Activated CD4-positive, alpha-beta T cell treated with anti-CD3 and anti-CD28 coated beads, Interleukin-2, amount 50 U/mL, for 1 hour (primary cell): ENCODE measurements at places on chromosomes 16 and 17.

DNA sequence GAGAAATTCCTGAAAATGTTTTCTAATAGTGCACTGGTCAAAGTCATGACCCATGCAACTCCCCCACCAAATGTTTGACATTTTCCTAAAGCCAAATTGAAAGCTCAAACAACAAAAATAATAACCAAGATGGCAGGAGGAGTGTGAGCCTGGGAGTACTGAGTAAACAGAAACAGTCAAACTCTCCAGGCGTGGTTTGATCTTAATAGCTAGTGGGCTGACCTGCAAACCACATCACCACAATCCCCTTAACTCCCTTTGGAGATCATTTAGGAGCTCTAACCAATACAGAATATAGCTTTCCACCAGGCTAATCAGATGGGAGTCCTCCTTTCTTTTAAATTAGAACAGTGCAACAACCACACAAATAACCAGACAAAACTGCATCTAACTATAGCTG, 19.2 kb upstream of the MEIOC start:
- no peak for DNase-seq

DNA sequence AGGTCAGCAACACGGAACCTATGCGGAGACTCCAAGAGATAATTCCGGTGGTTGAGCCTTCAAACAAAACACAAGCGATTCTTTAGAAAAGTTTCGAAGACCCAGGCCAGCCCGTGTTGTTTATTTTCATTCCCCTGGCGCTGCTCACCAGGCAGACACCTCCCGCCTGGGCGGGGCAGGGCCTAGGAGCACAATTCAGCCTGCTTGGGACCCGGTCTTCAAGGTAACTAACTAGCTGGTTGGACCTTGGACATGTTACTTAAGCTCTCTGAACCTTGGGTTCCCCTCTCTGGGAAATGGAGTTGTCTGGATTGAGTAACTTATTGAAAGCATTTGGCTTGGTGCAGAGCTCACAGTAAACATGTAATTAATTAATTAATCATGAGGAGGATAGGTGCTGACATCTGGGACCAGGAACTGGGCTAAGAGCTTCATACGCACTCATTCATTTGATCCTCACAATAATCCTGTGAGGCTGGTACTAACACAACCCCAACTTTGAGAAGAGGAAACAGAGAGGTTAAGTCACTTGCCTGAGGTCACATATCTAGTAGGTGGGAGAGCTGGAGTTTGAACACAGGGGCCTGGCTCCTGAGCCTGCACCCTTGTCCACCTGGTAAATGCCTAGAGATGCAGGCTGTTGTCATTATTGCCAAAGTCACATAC, 125.3 kb upstream of the SMURF2 start:
- no peak for DNase-seq

- no peak for DNase-seq
Observed at GRCh38 chr17:66272811-66273585, 29.4 kb upstream of the PRKCA start.

DNA sequence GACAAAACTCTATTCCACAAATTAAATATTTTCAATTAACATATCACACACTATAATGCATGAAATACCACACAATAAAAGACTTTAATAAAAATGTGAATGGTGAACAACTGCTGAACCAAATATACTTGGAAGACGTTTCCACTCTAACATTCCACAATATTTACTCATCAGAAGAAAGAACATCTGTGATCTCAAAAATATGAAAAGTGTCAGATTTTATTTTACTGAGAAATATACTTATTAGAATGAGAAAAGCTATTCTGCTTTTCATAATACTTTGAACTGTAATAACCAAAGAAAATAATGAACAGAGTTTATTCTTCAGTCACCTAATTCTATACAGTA, 181.8 kb upstream of the AXIN2 start:
- DNase-seq: no peak

DNA sequence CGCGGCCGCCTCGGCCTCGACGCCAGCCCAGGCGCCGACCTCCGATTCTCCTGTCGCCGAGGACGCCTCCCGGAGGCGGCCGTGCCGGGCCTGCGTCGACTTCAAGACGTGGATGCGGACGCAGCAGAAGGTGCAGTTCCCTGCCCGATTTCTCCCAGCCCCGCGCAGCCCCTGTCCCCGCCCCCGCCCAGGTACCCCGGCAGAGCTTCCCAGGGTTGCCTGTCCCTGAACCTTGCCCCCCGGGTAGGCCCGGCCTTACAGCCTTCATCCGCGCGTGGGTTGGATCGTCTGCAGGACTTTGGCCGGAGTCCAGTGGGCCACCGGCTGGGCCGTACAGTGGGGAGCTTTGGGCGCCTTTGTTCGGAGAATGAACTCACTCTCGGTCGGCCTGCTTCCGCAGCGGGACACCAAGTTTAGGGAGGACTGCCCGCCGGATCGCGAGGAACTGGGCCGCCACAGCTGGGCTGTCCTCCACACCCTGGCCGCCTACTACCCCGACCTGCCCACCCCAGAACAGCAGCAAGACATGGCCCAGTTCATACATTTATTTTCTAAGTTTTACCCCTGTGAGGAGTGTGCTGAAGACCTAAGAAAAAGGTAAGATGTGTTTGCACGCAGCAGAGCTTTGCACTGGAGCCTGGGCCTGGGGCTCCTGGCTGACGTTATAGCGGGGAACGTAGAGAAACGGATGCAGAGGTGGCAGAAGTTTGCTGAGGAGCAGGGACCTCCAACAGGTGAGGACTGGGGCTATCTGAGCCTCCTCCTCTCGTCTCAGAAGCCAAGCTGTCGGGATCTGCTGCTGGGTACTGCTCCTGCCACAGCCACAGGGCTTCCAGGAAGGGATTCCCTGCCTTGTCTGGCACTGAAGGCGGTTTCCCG, 593 bp downstream of the GFER start:
- DNase-seq: no peak

DNA sequence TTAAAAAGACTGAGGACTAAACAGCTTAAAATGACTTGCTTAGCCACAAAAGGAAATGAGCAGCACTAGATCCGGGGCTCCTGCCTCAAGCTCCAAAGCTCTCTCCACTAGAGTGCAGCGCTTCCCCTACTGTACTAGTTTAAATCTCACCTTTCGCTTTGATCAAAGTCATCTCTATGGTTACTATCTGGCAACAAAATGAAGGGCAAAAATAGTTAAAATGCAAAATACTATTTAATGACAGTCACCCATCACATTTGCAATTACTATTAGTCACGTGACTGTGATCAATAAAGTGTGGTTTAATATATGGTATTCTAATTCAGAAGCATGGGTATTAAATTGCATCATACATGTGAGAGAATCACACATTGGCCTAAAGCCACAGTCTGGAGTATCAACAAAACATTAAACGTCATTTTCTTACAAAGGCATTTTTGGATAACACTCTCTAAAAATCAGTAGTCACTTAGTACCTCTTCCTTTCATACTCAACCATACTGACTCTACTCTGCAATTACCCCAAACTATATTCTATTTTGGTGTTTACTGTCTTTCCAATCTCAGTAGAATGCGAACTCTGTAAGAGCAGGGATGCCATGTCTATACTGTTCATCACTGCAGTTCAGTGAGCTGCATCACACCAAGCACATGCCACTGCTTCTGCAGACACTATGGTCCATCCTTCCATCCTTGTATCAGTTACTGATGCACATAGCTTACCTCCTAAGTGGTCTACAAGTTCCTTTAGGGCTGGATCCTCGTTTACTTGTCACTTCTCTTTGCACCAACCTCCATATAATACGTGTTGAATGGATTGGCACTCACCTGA, 6.2 kb downstream of the PSMD12 start:
- DNase-seq: peak; percentile 43

DNA sequence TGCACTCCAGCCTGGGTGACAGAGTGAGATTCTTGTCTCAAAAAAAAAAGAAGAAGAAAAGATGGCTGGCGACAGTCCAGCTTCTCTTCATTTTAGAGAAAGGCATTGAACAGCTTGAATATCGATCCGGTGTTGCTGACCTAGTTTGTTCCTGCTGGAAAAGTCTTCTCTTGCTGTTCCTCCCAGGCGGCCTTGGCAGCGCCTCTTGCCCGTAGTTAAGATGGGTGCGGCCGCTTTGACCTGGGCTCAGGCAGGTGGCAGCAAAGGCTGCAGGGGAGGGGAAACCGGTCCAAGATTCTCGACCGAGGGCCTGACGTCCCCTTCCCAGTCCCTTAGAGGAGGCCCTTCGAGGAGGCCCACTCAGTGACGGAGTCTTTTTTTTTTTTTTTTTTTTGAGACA, 3.8 kb upstream of the ZNF764 start:
- DNase-seq: no peak

- DNase-seq: peak; percentile 77
Observed at GRCh38 chr17:76515274-76515949, 14.2 kb upstream of the RHBDF2 start.

GRCh38 chr17:78947235-78948149, 22.3 kb upstream of the TIMP2 start:
- no peak for DNase-seq

DNA sequence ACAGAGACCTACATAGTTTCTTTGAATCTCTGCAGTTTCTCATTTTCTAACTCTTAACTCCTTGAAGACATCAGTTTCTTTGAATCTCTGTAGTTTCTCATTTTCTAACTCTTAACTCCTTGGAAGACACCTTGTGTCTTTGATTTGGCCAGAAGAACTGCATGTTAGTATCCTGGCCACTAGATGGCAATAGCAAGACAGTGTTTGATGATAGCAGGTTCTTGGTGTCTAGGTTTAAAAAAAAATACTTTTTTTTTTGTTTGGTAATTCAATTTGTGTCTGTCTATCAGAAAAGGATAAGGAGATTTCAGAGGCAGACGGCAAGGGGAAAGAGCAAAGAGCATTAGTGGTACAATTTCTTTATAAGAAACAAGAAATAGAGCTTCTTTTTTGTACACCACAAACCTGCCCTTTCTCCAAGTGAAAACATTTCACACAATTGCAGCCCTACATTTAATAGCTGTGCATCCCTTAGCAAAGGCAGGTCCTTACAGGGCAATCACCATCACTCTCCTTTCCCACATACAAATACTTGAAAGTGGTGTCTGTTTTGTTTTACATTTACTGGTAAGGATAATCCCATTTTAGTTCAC, 1324.9 kb upstream of the CDH8 start:
- DNase-seq: no peak

GRCh38 chr16:14669776-14670175, 24.3 kb downstream of the PLA2G10 start:
- no peak for DNase-seq

- no peak for DNase-seq
Observed at GRCh38 chr16:5642436-5642835, 544.8 kb upstream of the EEF2KMT start.

DNA sequence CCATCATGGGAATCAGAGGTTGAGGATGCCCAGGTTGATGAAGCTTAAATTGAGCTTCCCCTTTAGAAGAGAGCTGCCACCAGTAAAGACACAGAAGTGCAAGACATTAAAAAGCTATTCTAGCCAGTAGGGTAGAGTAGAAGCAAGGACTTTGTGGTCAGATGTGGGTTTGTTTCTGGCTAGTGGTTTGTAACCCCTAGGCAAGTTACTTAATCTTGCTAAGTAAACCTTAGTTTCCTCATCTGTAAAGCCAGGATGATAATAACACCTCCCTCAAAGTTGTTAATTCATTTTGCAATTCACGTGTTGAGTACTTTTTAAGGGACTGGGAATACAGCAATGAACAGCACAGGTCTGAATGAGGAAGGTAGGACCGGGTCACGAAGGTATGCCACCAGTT, 3.6 kb downstream of the SNTB2 start:
- DNase-seq: no peak

- DNase-seq: no peak
Observed at GRCh38 chr17:77245162-77245926, 104.6 kb downstream of the SEC14L1 start.

DNA sequence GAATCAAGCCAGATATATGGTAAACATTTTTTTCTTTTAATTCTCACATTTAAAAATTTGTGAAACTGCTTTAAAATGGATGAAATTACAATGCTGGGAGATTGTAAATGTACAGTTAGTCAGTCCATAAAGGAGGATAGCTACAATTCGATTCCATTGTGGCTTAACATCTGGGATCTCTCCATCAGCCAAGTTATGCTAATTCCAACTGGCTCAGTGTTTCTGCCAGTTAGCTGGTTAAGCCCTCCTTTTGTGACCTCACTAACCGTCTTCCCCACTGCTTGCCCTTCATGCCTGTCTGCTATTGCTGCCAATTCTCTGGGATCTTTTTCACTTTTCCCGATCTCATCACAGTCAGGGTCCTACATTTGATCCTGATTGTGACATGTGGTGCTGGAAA, 1347.6 kb downstream of the CDH11 start:
- DNase-seq: no peak

GRCh38 chr17:27906623-27907022, 13.5 kb upstream of the LYRM9 start:
- DNase-seq: no peak

GRCh38 chr16:78606545-78606944, 507.1 kb downstream of the WWOX start:
- no peak for DNase-seq

DNA sequence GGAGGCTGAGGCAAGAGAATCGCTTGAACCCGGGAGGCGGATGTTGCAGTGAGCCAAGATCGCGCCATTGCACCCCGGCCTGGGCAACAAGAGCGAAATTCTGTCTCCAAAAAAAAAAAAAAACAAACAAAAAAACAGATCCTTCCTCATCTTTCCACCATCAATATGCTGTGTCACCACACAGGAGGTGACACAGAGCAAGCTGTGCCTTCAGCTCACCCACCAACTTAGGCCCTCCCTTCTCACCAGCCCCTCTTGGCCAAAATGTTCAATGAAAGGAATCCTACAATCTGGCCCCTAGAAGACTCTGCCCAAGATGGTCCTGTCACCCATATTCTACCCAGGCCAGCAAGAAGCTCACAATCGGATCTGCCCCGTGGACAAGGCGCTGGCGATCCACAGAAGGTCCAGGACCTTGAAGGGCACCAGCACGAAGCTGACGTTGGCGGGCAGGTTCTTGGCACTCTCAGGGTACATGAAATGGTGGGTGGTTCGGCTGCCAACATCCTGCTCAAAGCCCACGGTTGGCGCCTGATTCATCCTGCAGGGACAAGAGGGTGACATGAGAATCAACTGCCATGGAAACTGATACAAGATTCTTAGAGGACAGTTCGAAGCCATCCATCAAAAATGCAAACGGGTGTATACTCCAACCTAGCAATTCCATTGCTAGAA, 41.4 kb downstream of the DDX19A start:
- no peak for DNase-seq
